NCI-H2107 (cell line): ENCODE measurements at places on chromosomes 11 and 22.

GRCh38 chr11:68798221-68798813 is 43.4 kb downstream of the CPT1A start:
- DNase-seq = no peak

- DNase-seq = no peak
Observed at GRCh38 chr11:1928470-1928890, 9.0 kb downstream of the TNNT3 start.

DNA sequence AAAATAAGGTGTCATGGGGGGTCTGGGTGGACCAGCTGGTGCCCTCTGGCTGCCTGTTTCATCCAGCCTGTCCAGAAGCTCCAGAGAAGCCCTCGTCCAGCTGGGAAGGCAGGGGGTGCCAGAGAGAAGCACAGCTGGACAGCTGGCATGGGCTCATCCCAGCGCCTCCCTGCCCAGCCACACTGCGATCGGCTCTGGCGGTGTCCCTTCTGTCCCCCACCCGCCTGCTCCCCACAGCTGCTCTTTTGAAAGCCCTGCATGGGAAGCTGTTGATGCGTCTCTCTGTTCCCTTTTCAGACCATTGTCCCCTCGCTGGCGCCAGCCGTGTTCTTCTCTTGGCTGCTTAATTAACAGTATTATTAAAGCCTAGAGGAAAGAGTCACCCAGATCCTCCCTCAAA is 86.5 kb downstream of the MN1 start:
- DNase-seq = no peak

- DNase-seq = no peak
Observed at GRCh38 chr11:35953081-35953760, 9.4 kb downstream of the LDLRAD3 start.

- DNase-seq = no peak
Observed at GRCh38 chr11:128719556-128719824, 25.6 kb downstream of the FLI1 start.

- DNase-seq = no peak
Observed at GRCh38 chr11:63766531-63767235, 1.9 kb downstream of the ZFTA start.

DNA sequence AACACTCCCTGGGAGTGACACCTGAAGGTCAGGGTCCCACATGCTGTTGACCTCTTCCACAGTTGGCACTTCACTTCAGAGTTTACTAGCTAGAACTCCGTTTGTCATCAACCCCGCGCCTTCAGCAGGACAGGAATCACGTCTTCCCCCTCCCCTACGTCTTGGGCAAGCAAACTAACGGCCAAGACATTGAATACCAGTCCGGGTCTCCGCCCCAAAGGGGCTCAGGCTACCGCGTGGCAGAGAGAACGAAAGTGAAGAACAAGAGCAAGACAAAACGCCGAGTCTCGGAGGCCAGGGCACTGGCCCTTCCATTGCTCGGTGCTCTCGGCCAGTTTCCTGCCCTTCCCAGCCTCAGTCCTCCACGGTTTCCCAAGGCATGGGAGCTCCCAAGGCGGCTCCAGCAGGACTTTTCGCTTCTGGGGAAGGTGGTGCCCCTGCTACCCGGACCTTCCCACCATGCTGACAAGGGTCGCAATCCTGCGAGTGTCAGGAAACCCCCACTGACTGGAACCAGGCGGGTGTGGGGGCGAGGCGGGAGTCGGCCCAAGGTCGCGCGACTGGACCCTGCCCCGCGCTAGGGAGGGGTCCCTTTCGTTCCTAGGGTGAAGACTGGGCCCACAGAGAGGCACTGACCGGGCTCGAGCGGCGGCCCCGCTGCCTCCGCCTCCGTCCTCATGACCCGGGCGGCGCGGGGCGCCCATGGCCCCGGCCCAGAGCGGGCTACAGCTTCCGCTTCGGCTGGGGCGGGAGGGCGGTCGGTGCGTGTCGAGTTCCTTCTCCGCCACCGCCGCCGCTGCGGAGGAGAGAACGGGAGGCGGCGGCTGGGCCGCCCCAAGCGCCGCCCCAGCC is at the start of gene GUCD1:
Gene GUCD1 (minus strand): TSS at position 826 of the 852 bp plus-strand sequence. CDS start 147 bp downstream, at position 679.
- DNase-seq = no peak

GRCh38 chr11:227824-228379 is 8.2 kb downstream of the SIRT3 start:
- no peak for DNase-seq

DNA sequence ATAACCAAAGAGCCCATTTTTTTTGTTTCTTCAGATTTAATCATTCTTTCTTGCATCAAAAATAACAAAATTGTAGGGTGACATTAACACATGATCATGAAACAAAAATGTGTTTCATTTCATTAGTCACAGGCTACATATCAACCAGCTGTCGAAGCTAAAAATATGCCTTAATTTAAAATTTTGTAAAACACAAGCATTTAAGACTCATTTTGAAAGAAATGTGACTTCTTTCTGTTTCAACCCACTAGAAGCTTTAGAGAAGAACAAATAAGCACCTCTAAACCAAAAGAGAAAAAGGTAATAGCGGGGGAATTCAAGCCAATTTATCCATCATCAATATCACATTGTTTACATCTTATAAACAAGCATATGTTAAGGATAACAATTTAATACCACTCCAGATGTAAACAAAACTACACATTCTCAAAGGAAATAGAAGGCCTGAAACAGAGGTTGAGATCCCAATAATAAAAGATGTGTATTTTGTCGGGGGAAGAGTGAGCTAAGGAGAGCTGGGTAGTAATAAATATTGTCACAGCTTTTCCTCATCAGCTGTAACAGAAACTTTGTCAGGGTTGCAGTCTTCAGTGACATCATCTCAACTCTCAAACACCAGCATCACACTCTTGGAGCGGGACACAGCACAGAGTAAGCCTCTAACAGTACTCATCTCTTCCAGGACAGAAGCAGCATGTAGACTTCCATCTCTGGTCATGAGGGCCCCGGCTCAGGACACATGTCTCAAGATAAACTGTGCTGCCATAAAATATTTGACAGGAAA is 42.0 kb downstream of the ALG9 start:
- no peak for DNase-seq

DNA sequence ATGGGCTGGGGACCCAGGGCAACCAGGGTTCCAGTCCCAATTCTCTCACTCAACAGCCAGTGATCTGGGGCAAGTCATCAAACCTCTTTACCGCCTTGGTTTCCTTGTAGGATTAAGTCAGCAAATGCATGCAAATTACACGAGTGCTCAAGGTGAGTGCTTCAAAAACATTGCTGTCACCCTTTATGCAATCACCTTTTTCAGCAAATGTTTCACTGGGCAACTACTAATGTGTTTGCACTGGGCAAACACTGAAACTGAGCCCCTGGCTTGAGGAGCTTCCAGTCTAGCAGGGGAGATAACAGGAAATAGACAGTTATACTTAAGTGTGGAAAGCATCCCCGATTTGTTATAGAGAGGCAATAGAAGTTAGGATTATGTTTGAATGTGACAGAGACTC is 37.7 kb upstream of the DMC1 start:
- DNase-seq = no peak

DNA sequence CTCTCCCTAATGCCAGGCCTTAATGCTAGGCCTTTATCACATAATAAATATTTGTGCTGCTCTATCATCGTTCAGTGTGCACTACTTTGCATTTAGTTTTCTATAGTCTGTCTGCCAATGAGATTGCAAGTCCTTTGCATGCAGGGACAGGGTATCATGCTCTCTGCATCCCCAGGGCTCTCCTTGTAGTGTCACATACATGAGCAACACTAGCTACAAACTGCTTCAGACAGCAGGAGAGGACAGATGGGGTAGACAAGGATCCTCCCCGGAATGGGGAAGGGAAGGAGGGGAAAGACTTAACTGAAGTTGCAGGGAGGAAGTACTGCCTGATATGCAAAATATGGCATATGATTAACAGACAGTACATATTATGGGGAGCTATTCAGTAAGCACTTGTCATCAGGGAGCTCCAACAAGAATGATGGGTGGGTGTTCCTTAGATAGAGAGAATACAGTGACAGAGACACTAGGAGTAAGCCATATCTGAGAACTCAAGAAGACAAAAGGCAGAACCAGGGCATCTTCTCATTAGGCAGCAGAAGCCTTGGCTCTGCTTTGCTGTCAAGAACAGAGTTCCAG is 42.8 kb downstream of the ZNF202 start:
- no peak for DNase-seq

- DNase-seq = no peak
Observed at GRCh38 chr11:135036488-135037297, 624.7 kb upstream of the B3GAT1 start.

DNA sequence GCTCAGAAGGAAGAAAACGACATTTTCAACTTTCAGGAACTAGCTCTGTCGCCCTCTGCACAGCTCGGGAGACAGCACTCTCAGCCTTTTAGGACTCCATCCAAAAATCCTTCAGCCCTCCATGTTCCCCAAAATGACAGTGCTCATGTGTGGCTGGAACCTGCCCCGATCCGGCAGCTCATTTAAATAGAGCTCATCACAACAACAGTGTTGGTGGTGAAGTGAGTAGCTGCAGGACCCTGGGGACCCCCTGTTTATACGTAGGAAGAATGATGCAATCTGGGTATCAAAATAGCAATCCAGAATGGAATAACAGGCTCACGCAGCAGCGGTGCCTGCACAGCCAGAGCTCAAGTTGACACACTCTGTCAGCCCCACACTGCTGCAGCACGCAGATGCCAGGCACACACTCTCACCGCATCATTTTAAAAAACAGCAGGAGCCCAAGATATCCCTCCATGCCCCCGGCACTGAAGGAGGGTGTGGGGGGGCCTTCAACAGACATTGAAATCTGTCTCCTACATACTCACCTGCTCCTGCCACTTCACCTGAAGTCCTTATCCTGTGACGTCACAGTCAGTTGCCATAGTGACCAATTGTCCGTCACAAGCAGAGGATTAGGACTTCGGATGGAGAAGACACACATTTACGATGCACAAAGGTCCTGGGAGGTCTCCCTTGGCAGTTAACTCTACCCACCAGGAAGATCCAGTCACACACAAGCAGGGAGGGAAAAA is 24.0 kb downstream of the TRIM66 start:
- peak; percentile 45 for DNase-seq

GRCh38 chr11:134636071-134636470 is 224.0 kb upstream of the B3GAT1 start:
- DNase-seq = no peak

DNA sequence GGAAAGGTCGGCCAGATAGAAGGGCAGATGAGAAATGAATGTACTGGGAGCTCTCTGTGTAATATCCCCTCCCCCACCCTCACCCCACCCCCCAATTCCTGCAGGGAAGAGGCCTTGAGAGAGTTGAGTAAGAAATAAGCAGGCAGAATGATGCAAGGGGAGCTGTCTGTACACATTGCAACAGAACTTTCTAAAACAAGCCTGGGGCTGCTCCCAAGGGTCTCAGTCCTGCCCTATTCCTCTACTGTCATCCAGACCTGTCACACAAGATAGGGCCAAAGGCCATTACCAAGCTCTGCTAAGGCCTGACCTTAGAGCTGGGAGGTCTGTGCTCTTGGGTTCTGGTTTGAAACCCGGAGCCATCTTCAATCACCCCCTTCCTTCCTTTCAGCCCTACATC is 5.7 kb upstream of the DGAT2 start:
- no peak for DNase-seq

DNA sequence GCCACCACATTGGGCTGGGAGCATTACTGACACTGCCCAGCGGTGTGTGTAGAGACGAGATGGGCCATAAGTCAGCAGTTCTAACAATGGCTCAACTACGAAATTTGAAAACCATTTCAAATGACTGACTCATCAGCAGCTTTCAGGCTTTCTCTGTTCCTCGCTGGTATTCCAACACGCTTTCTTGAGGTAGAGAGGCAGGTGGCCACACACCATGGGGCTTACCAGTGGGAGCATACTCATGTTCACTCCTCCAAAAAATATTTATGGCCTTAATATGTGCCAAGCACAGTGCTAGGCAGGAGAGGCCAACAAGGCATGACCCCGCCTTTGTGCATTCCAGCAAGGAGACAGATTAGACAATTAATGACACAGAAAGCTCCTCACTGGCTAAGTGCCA is 20.3 kb downstream of the ARFGAP2 start:
- no peak for DNase-seq

DNA sequence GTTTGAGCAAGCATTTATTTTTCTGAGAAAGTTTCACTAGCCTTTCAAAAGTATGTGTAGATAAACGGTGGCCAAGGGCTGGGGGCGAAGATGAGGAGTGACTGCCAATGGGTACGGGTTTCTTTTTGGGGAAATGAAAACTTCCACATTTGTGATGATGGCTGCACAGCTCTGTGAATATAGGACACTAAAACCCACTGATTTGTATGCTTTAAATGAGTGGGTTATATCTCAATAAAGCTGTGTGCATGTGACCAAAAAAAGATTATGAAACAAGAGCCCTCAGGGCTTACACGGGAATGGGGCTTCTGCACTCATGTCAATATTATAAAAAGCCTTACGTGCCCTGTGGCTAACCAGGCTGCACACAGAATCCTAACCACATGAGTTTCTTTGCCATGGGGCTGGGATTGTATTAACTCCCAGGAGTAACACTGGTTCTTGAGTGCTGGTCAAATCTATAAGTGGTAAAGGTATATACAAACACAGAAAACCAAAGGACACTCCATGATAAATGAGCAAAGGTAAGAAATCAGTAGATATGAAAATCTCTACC is 31.3 kb downstream of the ABCC8 start:
- peak; percentile 28 for DNase-seq

- DNase-seq = no peak
Observed at GRCh38 chr11:69541501-69542313, 60.2 kb downstream of the LINC01488 start.

GRCh38 chr11:132114185-132114584 is 743.8 kb downstream of the NTM start:
- DNase-seq = peak; percentile 52

GRCh38 chr11:69431893-69432738 is 49.3 kb upstream of the LINC01488 start:
- DNase-seq = no peak

- no peak for DNase-seq
Observed at GRCh38 chr11:94928117-94928990, 45.0 kb downstream of the CWC15 start.

GRCh38 chr11:69131121-69131566 is 24.6 kb upstream of the SMIM38 start:
- no peak for DNase-seq

DNA sequence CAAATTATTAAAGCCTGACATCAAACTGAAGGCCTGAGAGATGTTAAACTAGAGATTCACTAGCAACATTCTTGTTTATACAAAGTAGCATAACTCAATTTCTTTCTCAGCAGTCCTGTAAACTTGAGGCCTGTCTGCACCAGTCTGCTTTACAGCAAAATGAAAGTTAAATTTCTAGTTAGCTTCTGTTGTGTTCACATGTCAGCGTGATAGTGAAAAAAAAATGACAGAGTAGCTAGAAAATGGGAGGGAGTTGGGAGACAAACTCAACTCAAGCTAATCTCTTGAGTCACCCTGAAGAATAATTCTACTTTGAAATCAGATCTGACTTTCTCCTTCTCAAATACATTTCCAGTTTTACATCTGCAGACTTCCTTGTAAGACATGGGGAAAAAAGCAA is 6.5 kb downstream of the RBFOX2 start:
- DNase-seq = no peak

DNA sequence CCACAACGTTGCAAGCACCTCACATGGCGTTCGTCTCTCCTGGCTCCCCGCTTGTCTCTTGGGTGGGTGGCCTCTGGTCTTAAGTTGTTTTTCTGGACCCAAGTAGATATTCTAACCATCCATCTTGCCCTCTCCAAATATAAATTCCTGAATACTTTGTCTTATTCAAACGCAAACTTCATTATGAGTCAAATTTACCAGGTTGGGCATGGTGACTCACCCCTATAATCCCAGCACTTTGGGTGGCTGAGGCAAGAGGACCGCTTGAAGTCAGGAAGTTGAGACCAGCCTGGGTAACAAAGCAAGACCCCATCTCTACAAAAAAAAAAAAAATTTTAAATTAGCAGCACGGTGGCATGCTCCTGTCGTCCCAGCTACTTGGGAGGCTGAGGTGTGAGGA is 5.1 kb upstream of the IGSF9B start:
- no peak for DNase-seq
